ENCODE measurements at places on chromosomes 12 and 14. TPM values are rescaled to one million over a fixed set of nuclear protein-coding genes. Genes with fewer than 3 reads are reported as not detected.

IL31 gene
- 0.24 TPM for total RNA-seq

KRT7 gene
- 53.6 TPM for total RNA-seq

DAD1 gene
- total RNA-seq = 177 TPM

SLC22A17 gene
- total RNA-seq = 3.8 TPM

All from T-helper 1 cell treated with Interleukin-12 subunit alpha and Interleukin-12 subunit beta and Interleukin-4 antibody, amounts not matched to agents 30 ng/mL and 1 ng/mL, for 36 hours (primary cell).